ENCODE measurements at places on chromosomes 4 and X.

GRCh38 chr4:74692972-74693371 is 101.4 kb downstream of the BTC start:
- peak; percentile 60 for DNase-seq

GRCh38 chr4:53497487-53498244 is 93.6 kb downstream of the LNX1 start:
- no peak for DNase-seq

GRCh38 chrX:129581904-129582303 is 41.8 kb downstream of the OCRL start:
- DNase-seq = peak; percentile 23

- DNase-seq = no peak
Measured at GRCh38 chr4:105472871-105473323, 965 bp downstream of the PPA2 start.

DNA sequence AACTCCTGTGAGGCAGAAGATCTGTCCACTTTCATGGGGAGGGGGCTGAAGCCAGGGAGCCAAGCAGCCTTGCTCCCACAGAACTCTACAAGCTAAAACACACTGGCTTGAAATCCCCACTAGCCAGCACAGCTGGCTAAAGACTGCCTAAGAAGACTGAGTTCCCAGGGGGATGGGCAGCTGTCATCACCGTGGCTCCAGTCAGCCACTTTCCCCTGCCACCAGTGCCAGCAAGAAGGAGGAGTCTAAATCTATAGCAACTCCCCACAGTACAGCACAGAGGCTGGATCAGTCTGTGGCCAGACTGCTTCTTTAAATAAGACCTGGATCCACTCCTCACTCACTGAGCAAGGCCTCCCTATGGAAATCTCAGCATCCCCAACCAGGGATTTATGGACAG is 308.6 kb downstream of the FAM47B start:
- no peak for DNase-seq

- DNase-seq = peak; percentile 80
Measured at GRCh38 chr4:163701916-163702315, 207.4 kb downstream of the TMA16 start.

DNA sequence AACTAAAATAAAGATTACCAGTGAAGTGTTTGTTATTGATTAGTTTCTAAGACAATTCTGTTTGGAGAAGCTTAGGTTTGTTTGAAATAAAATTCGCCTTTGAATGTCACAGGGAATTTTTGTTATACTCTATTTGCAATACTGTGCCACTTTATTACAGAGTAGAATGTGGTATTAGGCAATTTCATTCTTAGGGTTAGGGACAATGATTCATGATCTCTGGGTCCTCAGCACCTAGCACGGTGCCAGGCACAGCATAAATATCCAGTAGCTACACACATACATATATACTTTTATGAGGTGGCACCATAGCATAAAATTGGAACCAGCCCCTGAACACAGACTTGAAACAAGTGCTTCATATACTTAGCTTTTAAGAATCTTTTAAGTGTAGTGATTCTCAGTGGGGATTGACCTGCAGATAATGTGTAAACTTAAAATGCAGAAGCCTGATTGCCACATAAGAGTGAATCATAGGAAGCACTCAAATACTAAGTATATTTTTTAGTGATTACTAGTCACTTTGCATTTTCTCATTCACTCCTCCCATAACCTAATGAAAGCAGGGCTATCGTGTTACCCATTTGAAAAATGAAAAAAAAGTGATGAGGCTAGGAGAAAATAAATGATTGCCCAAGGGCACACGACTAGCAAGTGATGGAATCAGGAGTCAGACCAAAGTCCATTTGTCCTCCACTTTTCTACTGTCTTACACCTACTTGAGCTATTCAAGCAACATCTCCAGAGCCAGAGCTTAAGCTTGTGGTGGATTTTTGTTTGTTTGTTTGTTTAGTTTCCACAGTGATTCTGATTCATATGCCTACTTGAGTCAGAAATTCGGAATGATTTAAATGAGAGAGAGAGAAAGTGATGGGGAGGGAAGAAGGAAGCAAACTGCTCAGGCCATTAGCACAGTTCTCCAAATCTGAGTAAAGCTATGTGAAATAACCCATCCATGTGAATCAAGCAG is 366.0 kb upstream of the FGF13 start:
- peak; percentile 72 for DNase-seq

DNA sequence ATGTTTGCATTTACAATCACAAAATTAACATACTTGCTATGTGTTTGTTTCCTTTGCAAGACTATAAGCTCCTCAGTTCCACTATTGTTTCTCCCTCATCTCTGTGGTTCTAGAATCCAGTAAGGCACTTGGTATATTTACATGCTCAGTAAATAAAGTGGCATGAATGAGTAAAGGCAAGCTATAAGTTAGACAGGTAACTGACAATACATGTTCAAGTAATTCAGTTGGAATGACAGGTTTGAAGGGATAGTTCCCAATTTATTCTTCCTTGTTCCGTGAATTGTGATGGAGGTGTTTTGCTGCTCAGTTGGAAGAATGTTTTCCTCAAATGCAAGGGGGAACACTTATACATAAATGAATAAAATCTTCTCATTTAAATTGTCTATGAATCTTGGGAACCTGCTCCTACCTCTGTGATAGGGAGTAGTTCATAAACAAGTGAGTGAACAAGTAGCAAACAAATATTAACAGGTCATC is 54.1 kb upstream of the DHX15 start:
- no peak for DNase-seq

DNA sequence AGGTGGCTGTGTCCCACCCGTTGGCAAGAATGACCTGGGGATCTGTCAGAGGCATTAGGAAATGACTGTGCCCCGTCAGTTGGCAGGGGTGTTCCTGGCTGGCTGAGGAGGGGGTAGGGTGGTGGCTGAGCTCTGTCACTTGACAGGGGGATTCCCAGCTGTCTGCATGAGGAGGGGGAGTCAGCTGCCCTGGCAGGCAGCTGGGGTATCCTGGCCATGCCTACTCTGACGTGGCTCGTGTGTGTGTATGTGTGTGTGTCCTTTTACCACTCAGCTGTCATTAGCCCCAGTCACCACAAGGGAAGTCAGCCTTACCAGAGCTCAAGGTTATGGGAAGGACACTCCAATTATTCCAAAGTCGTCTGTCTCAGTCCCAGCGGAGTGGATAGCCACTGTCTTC is 93.2 kb downstream of the EFNB1 start:
- DNase-seq = no peak

GRCh38 chr4:85153221-85153620 is 186.7 kb upstream of the WDFY3 start:
- no peak for DNase-seq

DNA sequence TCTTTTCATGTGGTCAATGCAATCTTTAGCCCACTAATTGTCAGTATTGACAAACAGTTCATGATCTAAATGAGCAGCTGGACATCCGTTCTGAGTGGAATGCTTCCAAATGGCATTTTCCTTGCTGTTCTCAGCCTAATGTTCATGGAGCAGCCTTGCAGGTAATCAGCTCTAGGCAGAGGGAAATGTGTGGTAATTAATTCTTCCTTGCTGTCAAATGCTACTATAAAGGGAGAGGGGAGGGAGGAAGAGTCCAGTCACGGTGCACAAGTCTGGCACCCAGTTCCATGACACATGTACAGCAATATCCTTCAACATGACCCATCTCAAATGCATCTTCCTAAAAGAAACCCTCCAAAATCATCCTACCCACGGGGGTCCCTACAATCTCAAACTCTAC is 88.5 kb downstream of the LDB2 start:
- no peak for DNase-seq

DNA sequence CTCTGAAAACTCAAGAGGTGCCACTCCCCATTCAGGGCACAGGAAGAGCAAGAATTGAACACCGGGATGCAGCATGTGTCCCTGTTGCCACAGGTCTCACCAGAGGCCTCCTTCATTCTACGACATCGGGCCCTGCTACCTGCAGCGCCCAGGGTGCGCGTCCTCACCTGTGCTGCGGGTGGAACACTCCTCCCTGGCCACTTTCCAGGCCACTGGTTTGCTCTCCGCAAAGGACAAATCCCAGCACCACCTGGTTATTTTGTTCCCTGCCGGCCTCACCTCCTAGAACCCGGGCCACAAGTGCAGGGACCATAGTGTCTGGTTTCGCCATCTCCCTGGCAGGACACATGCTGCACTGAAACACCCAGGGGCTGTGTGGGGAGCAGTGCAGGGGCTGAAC is 14.3 kb upstream of the FAM3A start:
- no peak for DNase-seq

DNA sequence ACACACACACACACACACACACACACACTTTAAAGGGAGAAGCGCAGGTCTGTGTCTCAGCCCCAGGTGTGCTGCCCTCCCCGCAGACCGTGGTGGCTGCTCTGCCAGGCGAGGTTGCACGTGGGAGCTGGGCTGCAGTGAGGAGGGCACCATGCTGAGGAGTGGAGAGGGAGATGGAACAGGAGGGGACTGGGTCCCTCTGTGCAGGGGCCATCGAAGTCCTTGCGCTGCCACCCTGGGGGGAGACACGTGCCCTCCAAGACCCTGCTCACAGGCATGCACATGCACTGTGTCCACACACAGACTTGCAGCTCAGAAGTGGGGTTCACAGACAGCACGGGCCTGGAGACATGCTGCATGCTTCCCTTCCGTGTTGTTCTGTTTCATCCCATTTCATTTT is 65.5 kb upstream of the HGFAC start:
- DNase-seq = no peak

- DNase-seq = no peak
Measured at GRCh38 chr4:126604268-126604867, 1028.4 kb upstream of the INTU start.

DNA sequence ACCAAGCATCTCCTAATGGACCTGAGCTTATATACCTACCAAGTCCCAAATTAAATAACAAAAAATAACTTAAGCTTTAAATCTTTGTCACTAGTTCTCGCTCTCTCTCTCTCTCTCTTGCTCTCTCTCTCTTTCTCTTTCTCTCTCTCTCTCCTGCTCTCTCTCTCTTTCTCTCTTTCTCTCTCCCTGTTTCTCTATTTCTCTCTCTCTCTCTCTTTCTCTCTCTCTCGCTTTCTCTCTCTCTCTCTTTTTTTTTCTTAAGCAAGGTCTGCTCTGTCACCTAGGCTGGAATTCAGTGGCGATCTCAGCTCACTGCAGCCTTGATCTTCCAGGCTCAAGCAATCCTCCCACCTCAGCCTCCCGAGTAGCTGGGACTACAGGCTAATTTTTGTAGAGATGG is 266.6 kb downstream of the BANK1 start:
- DNase-seq = no peak

- no peak for DNase-seq
Measured at GRCh38 chrX:40093586-40093985, 4.2 kb downstream of the BCOR start.

- DNase-seq = peak; percentile 57
Measured at GRCh38 chr4:54228056-54228527, 1.0 kb upstream of the PDGFRA start.

GRCh38 chr4:82866706-82867385 is 24.1 kb downstream of the SEC31A start:
- DNase-seq = no peak

- no peak for DNase-seq
Measured at GRCh38 chrX:145502670-145503069, 255.4 kb downstream of the SPANXN1 start.

- DNase-seq = peak; percentile 94
Measured at GRCh38 chr4:89797117-89797516, 39.8 kb downstream of the SNCA start.

DNA sequence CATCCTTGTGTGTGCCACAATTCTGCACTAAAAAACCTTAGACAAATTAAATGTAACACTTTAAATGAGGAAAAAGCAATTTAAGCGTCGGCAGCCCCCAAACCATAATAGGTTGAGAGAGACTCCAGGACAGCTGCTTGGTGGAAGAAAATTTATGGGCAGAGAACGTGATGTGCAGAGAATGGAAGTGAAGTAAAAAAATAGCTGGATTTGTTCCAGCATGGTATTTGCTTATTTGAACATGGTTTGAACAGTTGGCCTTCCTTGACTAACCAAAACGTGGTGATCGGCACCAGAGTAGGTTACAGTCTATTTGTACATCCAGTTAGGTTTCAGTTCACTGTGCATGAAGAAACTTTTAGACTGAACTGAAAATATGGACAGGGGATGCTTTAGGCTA is 343.0 kb upstream of the CPEB2 start:
- DNase-seq = no peak

DNA sequence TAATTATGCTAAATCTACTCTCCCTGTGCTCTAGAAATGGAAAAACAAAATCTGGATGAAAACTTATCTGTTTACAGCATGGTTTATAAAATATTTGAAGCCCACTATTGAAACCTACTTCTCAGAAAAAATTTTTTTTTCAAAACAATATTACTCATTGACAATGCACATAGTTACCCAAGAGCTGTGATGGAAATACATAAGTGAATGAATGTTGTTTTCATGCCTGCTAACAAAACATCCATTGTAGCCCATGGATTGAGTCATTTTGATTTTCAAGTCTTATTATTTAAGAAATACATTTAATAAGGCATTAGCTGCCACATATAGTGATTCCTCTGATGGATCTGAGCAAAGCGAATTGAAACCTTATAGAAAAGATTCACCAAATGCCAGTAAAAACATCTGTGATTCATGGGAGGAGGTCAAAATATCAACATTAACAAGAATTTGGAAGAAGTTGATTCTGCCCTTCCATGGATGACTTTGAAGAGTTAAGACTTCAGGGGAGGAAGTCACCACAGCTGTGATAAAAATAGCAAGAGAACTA is 144.7 kb upstream of the HHIP start:
- no peak for DNase-seq

- peak; percentile 63 for DNase-seq
Measured at GRCh38 chrX:34875204-34875603, 67.4 kb upstream of the FAM47B start.

DNA sequence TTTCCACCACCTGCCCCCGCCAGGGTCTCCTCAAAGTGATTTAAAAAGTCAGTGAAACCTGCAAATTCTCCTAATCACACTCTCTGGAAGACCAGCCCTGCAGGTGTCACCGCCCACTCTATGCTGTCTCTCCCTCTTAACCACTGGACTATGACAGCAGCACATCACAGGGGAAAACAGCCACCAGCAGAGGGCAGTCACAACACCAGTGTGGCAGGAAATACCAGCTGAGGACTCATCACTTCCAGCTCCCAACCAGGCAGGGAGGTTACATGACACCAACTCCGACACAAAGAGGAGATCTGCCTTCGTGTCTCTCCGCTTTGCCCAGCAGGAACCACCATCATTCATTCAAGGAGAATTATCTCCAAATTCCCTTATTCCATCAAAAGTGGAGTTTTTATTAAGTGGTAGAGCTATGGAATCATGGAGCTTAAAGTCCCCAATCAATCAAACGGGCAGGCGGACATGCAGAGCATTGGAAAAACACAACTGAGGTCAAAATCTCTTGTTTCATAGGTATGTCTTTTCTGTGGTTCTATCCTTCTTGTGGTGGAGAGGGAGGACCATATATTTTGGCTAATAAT is 91.3 kb downstream of the NSUN7 start:
- peak; percentile 81 for DNase-seq

GRCh38 chr4:85029453-85029852 is 63.0 kb upstream of the WDFY3 start:
- DNase-seq = no peak

All from astrocyte (in vitro differentiated cells and primary cell).